ENCODE measurements at places on chromosomes 4 and X.
A peak's percentile ranks its signal among the peaks of the same experiment; 100 is the strongest.

GRCh38 chr4:148998719-148999118 is 556.5 kb upstream of the NR3C2 start:
- no peak for DNase-seq

GRCh38 chrX:69740317-69740716 is 124.4 kb downstream of the EDA start:
- DNase-seq = no peak

DNA sequence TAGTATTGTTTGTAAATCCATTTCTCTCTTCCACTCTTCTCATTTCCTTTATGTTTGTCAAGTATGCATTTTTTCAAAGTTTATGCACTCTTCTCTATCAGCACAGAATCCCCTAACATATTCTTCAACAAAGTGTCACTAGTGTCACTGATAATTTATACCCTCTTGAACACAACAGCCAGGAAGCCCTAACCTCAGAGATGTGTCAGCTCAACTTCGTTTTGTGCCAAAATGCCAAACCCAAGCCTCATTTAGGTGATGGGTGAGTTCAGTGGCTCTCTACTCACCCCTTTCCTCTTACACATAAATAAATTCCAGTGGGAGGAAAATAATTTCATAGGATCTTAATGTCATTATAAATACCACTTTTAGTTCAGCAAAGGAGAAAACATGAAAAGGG is 22.4 kb upstream of the P2RY10 start:
- no peak for DNase-seq

GRCh38 chr4:139743027-139743426 is 77.4 kb downstream of the MGST2 start:
- DNase-seq = no peak

GRCh38 chrX:119121341-119121740 is 6.3 kb downstream of the KIAA1210 start:
- no peak for DNase-seq

GRCh38 chr4:181860157-181860556 is 383.0 kb upstream of the TENM3 start:
- DNase-seq = no peak

DNA sequence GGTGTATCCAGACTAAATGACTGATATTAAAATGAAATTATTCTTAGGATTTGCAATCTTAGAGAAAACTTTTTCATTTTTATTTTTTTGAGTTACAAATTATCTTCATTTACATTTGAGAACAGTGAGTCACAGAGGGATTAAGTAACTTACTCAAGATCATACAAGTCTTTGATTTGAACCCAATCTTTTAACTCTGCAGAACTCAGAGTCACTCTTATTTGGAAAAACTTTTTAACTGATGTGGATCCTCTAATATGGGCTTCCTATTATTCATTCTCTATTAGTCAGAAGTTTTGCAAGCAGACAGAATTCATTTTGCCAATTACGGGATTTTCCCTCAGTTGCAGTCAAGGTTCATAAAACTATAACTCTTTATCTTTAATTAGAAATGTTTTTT is 20.1 kb downstream of the HPRT1 start:
- no peak for DNase-seq

GRCh38 chr4:24778464-24779225 is 16.7 kb upstream of the SOD3 start:
- no peak for DNase-seq

- no peak for DNase-seq
Observed at GRCh38 chrX:148037020-148037419, 55.9 kb downstream of the FMR1NB start.

DNA sequence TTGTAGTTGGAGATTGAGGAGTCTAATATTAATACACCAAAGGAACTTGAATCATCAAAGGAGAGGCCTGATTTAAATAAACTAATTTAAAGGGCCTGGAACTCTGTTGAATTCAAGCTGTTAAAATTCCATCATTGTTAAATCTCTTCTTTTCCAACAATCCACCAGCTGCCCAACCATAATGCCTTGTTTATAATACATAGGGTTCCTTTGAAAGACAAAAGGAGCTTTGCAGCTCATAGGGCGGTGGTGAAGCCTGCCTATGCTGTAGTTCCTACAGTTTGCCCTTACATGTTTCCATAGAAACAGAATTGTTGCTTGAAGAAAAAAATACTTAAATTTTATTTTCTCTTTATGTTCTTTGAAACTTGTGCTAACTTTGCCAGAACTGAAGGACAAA is 102.8 kb downstream of the GLUD2 start:
- DNase-seq = no peak

GRCh38 chrX:71622032-71622575 is 3.8 kb upstream of the CXCR3 start:
- no peak for DNase-seq

DNA sequence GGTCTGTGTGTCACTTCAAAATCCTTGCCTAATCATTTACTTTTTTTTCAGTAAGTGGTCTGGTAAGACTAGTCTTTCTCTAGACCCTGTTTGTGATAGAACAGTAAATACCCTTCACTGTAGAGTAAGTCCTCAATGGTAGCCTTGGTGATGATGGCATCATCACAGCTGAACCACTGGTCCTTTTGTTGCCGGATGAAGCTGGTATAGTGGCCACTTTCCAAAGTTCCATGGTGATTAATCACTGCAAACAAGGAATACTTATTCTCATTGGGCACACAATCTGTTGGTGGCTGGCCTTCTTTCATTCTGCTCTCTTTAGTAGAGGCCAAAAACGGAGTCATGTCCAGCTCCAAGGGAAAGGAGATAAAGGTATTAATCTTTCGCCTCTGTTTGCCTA is 2.9 kb downstream of the USP51 start:
- peak; percentile 30 for DNase-seq

DNA sequence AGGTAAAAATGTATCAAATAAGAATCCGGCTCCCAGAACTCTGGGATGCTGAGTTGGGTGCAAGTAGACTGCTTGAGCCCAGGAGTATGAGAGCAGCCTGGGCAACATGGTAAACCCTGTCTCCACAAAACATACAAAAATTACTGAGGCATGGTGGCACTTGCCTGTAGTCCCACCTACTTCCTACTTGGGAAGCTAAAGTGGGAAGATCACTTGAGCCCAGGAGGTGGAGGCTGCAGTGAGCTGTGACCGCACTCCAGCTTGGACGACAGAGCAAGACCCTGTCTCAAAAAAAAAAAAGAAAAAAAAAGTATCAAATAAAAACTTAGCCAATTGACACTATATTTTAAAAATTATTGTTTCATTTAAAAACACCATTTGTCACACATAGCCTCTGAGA is 84.4 kb downstream of the FBXW7 start:
- DNase-seq = no peak

All from NCI-H1092 treated with DMSO at 0.1 percent for 48 hours (cell line).